ENCODE measurements at places on chromosomes 6 and 20.

GRCh38 chr6:4703382-4703781 is 72.8 kb upstream of the CDYL start:
- no peak for DNase-seq

GRCh38 chr20:47748823-47749222 is 36.5 kb downstream of the SULF2 start:
- DNase-seq: no peak

GRCh38 chr20:57133926-57134650 is 132.4 kb downstream of the BMP7 start:
- DNase-seq: no peak

GRCh38 chr20:55394592-55394991 is 610.7 kb downstream of the CBLN4 start:
- no peak for DNase-seq

GRCh38 chr6:105034470-105034869 is 77.6 kb downstream of the LIN28B start:
- DNase-seq: no peak

DNA sequence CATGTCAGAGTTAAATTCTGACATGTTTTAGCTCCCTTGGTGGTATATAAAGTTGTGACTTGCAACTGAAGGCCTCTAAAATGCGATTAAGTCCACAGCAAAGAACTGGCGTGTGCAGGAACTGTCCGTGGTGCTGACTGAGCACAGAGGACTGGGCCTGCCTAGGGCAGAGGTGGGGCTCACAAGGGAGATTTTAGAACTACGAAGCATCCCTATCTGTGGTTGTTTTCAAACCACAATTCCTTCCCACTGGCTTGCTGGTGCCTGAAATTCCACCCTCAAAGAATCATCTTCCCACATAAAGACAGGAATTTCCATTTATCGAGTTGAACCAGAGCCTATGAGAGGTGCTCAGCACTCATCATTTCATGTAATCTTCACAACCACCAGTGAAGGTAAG is 30.1 kb downstream of the RIMS4 start:
- DNase-seq: no peak

GRCh38 chr6:152268846-152269442 is 368.2 kb downstream of the SYNE1 start:
- no peak for DNase-seq

DNA sequence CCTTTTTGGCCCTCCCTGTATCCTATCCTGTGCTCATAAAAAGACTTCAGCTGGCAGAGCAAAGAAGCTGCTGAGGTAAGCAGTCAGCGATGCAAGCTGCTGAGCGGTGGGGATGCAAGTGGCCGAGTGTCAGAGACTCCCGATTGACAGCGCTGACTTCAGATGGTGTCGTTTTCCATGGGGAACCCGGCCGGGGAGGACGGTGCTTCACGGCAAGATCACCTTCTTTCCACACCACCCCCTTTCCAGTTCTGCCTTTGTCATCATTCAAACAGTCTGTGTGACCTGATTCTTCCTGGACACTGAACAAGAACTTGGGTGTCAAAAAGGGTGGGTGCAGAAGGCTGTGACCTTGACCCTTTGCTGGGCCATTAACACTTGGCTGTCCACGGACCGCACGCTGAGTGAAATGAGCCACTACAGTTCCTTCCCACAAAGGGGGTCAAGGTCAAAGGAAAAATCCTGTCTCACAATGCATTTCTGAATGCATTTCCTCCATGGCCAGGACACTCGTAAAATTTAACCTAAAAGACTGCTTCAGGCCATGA is 52.9 kb upstream of the UNC93A start:
- no peak for DNase-seq

DNA sequence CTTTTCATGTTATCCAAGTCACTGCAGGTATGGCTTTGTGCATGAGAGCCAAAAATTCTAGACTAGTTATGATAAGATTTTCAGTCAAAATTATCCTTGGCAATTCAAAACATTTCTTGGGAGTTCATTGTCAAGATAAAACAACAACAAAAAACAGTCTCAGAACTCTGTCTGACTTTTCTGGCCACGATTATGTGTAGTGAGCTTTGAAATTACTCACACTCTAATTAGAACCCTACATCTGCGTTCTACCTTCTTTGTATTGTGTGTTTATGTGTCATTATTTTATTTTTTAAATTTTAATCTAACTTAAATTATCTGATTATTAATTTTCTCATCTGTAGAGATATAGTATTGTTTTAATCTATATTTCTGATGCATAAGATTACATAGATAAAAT is 459.2 kb downstream of the FRK start:
- no peak for DNase-seq

DNA sequence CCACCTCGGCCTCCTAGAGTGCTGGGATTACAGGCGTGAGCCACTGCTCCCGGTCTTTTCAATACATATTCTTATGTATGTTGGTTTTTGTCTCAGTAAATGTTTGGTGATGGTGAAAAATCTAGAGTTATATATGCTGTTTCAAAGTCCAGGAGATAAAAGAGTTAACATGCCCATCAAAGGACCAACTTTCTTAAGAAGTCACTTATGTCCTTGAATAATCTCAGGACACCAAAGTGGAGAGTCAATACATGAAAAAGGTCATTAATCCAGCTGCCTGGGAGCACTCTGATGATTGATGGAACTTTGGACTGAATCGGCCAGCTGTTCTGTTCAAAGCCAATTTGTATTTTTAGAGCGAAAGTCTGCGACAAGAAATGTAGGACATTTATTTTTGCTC is 59.8 kb upstream of the HDAC2 start:
- no peak for DNase-seq

DNA sequence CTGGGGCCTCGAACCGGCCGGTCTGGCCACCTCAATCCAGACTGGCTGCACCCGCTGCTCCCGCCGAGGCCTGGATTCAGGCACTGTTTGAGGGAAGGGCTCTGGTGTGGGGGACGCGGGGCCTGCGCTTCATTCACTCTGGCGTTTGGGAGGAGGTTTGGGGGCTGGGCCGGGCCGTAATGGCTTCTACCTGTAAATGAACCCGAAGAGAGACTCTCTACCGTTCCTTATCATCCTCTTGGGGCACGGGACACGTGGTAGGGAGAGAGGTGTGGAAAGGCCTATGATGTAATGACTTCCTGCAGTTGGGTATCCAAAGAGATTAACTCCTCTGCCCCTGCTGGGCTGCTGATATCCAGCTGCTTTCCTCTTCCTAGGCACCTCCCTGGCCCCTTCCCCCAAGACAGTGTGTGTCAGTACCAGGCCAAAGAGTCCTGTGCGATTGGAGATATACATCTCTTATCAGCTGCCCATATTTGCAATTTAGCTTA is 1.8 kb downstream of the FOXO3 start:
- DNase-seq: no peak

DNA sequence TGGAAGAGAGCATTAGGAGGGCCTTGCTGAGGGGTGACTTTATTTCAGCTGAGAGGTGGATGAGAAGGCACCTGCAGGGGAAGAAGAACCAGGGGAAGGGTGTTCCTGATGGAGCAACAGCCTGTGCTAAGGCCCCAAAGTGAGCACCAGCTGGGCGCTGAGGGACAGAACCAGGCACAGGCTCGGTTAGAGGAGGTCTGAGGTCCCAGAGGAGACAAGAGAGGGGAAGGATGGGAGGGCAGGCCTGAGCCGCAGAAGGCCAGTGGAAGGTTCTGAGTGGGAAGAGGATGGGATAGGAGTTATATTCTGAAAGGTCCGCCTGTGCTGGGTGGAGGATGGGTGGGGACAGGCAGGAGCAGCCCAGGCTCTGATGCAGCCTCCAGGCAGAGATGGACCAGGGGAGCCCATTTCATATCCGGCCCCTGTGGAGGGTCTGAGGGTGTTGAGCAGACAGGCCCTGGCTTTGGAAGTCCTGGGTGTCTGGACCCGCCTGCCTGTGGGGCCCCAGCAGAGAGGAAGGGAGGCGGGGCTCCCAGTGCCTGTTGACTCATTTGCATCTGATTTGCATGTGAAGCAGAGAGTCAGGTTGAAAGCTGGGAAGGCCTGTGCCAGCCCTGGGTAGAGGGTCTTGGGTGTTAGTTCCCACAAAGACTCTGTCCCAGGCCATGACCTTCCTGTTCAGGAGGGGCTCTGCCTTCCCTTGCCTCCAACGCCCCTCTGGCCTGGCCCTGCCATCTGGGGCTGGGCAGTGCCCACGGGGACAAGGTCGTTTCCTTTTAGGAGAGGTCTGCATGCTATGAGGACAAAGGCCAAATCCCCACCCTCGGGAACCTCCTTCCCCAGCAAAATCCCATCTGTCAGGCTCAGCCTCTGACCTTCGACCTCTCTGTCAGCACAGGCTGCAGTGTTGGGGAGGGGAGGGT is 10.6 kb upstream of the FAM110A start:
- no peak for DNase-seq

DNA sequence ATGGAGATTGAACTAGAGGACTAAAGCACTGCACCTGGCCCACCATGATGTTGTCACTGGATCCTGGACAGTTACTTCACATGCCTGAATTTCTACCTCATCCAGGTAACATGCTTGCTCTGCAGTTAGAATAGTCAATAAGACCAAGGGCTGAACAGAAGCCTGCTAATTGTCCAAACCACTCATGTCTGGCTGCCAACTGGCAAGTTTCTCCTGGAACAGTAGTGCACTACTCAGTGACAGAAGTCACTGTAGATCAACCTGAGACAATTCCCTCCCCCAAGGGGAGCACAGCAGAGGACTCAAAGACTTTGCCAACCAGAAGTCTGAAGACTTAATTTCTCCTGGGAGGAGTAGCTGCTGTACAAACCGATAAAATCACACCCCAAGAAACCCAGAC is 454.6 kb upstream of the MARCKS start:
- DNase-seq: no peak

Data from omental fat pad (tissue), 4 donors.